ENCODE measurements at places on chromosomes 1 and 21.
A peak's percentile ranks its signal among the peaks of the same experiment; 100 is the strongest.

GRCh38 chr1:182784556-182785171, 4.9 kb upstream of the NPL start:
- DNase-seq = peak; percentile 35

DNA sequence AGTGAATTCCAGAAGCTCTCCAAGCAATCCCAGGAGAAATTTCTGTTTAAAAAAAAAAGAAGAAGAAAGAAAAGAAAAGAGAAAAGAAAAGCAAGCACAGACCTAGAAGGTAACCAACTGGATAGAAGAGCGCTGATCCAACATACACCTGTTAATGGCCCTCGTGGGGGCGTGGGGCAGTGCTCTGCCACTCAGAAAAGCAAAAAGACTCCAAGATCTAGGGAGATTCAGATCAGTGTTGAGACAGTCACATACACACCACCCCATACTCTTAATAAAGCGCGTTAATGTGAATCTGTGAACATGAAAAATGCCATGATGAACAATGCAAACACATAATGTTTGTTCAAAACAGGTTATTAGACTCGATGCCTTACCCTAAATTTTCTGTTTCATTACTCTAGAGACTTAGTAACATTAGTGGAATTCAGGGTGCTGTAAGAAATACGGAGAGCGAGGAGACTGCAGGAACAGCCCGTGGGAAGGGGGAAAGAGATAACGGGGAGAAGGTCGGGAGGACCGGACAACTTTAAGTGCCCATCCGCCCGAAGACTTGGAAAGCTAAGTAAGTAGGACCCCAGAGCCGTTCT, 406 bp downstream of the NME7 start:
- DNase-seq = no peak

GRCh38 chr1:224513383-224513782, 78.8 kb upstream of the WDR26 start:
- no peak for DNase-seq

GRCh38 chr1:201020040-201020591, 3.4 kb downstream of the KIF21B start:
- DNase-seq = peak; percentile 50

GRCh38 chr1:57269630-57270225, 154.1 kb downstream of the DAB1 start:
- no peak for DNase-seq

- no peak for DNase-seq
These were observed 3.9 kb downstream of the TMEM61 start for GRCh38 chr1:54984131-54984842.

GRCh38 chr21:42401154-42401553, 2.5 kb upstream of the UBASH3A start:
- no peak for DNase-seq

GRCh38 chr1:1069711-1070676, 4.1 kb downstream of the RNF223 start:
- DNase-seq = no peak

DNA sequence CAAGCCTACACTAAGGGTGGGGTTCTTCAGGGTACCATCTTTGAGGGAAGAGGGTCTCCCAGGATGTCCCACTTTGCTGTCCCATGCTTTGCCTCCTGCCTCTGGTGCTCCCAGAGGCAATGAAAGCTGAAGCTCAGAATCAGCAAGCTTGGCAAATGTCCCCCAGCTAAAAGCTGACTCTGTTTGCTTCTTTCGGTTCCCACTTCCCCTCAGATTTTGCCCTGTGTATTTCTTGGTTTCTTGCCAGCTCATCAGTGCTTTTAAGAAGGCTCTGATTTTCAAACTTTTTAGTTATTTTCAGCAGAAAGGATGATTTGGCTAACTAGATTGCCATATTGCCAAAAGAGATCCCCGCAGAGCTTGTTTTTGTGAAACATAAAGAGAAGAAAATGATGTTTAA, 33.1 kb upstream of the COG2 start:
- DNase-seq = no peak

- DNase-seq = no peak
These were observed 126.2 kb downstream of the KAZN start for GRCh38 chr1:14724678-14725077.
